ENCODE measurements at places on chromosomes 2 and 18. TPM values are rescaled to one million over a fixed set of nuclear protein-coding genes. Genes with fewer than 3 reads are reported as not detected.

DNA sequence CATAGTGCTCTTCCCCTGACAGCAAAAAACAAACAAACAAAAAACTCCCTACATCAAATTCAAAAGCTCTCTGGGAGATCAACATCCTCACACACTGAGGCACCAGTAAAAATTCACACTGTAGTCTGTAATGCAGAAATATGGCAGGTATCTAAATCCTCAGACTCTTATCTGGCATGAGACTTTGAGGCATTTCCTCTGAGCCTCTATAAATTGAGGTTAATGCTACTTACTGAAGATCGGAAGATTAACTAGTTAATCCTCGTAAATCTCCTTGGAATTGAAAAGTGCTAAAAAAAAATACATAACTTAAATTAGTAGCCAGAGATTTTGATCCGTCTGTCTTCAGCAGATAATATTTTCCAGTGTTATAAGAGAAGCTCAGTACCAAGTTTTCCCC lies 65.0 kb downstream of the AP1S3 start:
- no peak for DNase-seq

GRCh38 chr2:20930928-20931327 lies 108.0 kb upstream of the LDAH start:
- DNase-seq = no peak

TMEM247 gene
- total RNA-seq = not detected

RNU2-63P gene
- total RNA-seq = not detected

- no peak for DNase-seq
Measured at GRCh38 chr2:19185086-19185485, 173.3 kb downstream of the OSR1 start.

SLC9A2 gene
- 4.2 TPM for total RNA-seq

GRCh38 chr2:27779417-27780055 lies 8.0 kb downstream of the MRPL33 start:
- DNase-seq = no peak

UGT1A8 gene
- 0.16 TPM for total RNA-seq

DNA sequence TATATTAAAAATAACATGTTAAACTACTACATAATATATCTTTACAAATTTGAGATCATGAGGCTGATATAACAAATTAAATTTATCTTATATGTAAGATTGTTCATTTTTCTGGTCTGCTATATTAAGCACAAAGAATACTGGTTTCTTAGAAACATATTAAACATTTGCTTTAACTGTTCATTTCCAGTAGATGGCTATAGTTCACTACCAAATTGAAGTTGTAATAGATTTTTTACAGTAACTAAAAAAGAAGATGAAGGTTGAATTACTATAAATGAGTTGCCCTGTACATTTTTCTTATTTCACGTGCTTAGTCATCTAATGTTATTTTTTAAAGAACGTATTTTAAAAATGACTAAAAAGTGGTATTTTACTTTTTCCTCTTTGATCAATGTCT lies 57.0 kb downstream of the ZNF407 start:
- DNase-seq = no peak

DNA sequence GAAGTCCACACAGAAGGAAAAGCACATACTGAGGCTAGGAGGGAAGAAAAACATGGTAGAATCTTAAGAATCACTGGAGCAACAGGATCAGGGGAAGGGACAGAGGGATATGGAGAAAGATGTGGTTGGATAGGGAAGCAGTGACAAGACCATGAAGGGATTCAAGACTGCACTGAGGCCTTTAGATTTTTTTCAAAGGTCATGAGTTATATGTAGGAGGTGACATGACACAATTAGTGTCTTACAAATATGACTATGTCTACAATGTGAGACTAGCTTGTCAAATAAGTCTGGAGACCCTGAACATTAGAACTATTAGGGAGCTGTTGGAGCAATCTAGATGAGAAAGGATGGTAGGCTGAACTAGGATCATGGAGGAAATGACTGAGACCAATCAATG lies 1130.3 kb upstream of the ZEB2 start:
- DNase-seq = no peak

GRCh38 chr2:179417436-179417949 lies 152.9 kb upstream of the SESTD1 start:
- no peak for DNase-seq

- no peak for DNase-seq
Measured at GRCh38 chr2:16302431-16303272, 362.3 kb downstream of the MYCN start.
